Activated naive CD4-positive, alpha-beta T cell treated with anti-CD3 and anti-CD28 coated beads for 36 hours (primary cell): ENCODE measurements at places on chromosomes 16 and 17.

- H3K36me3 ChIP-seq: peaks cover 11% of the 10 kb centered on the region
- DNase-seq: no peak
- H3K27me3 ChIP-seq: no peaks in the 10 kb centered on the region
- no peak overlapping the region for H3K27ac ChIP-seq
Observed at GRCh38 chr16:75351183-75351582, 82.1 kb downstream of the CFDP1 start.

GRCh38 chr16:787978-788398 lies at the start of gene RPUSD1:
Gene RPUSD1, minus strand, starts transcription at chr16:788381. Its CDS starts 644 bp downstream, at chr16:787737.
- DNase-seq: no peak
- H3K27ac ChIP-seq: no peak within 1 kb of the TSS
- H3K4me1 ChIP-seq: peaks cover 13% of the 10 kb centered on the region
- peak within 1 kb of the TSS; percentile 83 for H3K4me3 ChIP-seq

DNA sequence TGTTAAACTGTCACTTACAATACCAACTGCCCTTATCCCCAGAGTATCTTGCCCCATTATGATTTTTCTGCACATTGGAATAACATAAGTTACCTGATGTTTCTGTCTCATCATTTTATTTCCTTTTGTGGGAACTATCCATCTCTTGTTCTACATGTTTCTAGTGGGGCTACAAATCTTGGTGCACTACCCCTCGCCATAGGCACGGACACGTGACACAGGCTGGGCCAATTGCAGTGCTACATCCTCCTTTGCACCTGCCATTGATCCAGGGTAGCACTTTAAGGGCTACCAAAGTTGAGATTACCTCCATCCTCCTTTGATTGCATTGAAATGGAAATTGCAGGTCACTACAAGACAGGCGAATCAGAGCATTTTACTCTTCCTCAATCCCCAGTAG lies 14.2 kb upstream of the SYT17 start:
- no peak overlapping the region for H3K4me3 ChIP-seq
- H3K36me3 ChIP-seq: no peaks in the 10 kb centered on the region
- DNase-seq: no peak
- no peak overlapping the region for H3K27ac ChIP-seq
- H3K27me3 ChIP-seq: peaks cover 6% of the 10 kb centered on the region
- H3K4me1 ChIP-seq: no peaks in the 10 kb centered on the region

- no peaks in the 10 kb centered on the region for H3K27me3 ChIP-seq
- no peaks in the 10 kb centered on the region for H3K36me3 ChIP-seq
- H3K4me1 ChIP-seq: no peaks in the 10 kb centered on the region
- H3K4me3 ChIP-seq: no peak overlapping the region
Observed at GRCh38 chr16:60818465-60818864, 1217.8 kb downstream of the CDH8 start.

GRCh38 chr16:1171001-1171400 lies 18.1 kb downstream of the CACNA1H start:
- DNase-seq: no peak
- H3K27me3 ChIP-seq: no peaks in the 10 kb centered on the region
- H3K36me3 ChIP-seq: no peaks in the 10 kb centered on the region
- H3K27ac ChIP-seq: no peak overlapping the region

DNA sequence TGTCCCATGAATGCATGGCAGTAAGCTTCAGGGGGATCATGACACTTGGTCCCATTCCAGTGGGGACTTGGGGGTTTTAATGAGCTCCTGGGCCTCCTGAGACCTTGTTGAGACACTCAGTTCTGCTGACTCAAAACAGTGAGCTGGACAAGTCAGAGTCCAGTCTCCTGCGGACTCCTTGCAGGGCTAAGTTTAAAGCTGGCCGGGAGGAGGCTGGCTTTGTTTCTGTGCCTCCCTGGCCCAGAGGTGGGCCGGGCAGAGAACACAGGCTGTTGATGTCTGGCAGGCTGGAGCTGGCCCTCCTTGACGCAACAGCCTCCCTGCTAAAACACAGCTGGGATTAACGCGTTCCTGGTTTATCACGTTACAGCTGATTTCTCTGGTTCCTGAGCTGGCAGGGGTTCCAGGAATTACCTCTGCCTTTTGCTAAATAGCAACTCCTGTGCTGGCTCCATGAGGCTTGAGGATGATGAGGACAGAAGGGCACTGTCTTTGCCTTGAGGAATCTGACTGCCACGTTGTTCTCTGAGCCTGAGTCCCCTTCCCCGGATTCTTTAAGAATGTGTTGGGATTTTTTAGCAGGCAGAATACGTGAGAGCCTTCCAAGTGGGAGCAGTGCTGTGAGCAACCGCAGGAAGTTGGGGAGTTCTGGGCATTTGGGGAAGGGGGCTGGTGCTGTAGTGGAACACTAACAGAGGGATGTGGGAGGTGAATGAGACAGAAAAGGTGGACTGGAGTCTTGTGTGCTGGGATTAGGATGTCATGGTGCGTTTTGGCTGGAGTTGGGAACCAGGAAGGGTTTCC lies 2.0 kb downstream of the GPT2 start:
- peaks cover 9% of the 10 kb centered on the region for H3K4me1 ChIP-seq
- peaks cover 14% of the 10 kb centered on the region for H3K27me3 ChIP-seq
- H3K4me3 ChIP-seq: no peak overlapping the region
- DNase-seq: no peak
- H3K27ac ChIP-seq: no peak overlapping the region

- H3K4me3 ChIP-seq: peak overlapping the region; percentile 93
- peak overlapping the region; percentile 76 for H3K27ac ChIP-seq
- no peak for DNase-seq
- no peaks in the 10 kb centered on the region for H3K27me3 ChIP-seq
- peaks cover 7% of the 10 kb centered on the region for H3K36me3 ChIP-seq
Observed at GRCh38 chr17:63932721-63933120, 590 bp upstream of the CD79B start.

DNA sequence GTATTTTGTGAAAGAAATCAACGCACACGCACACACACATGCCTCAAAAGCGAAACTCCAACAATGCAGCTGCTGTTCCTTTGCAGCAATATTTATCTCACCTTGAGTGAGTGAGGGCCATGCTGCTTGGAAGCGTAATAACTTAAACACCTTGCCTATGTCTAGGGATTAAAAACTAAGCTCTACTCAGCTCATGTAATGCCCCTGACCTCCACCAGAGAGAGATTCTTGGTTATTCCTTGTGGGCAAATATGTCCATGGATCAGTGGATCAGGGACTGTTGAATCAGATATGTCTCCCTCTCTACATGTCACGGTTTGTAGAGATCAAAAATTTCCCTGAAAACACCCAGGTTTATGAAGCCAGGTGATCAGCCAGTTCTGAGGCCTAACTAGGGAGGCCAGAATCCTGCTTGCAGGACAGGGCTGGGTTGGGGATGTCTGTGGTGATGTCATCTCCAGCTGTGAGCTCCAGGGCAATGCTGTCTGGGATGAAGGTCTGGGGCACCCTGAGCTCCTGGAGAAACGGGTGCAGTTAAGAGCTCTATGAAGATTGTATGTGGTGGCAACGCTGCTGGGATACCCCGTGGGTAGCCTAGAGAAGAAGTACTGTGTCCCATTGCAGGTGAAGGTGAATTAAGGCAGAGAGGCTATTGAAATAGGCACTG lies 149.4 kb downstream of the KCNJ12 start:
- no peaks in the 10 kb centered on the region for H3K27me3 ChIP-seq
- DNase-seq: no peak
- H3K36me3 ChIP-seq: peaks cover 2% of the 10 kb centered on the region
- H3K27ac ChIP-seq: no peak overlapping the region
- no peak overlapping the region for H3K4me3 ChIP-seq

GRCh38 chr16:86222965-86223551 lies 287.3 kb upstream of the FOXF1 start:
- H3K4me1 ChIP-seq: no peaks in the 10 kb centered on the region
- DNase-seq: no peak
- no peaks in the 10 kb centered on the region for H3K36me3 ChIP-seq
- H3K27ac ChIP-seq: no peak overlapping the region
- no peak overlapping the region for H3K4me3 ChIP-seq

DNA sequence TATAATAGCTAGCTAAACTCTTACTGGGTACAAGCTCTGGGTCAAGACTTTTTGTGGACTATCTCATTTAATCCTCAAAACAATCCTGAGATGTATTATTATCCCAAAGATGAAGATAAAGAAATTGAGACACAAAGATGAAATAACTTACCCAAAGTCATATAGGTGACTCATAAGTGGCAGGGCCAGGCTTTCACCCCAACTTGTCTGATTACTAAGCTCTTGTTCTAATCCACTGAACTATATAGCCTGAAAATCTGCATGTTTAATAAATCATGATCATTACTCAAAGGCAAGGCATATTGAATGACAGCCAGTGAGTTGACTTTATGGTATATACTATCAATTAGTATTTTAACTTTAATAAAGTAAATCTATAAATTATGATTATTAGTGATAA lies 77.4 kb downstream of the SKAP1 start:
- H3K27me3 ChIP-seq: no peaks in the 10 kb centered on the region
- H3K36me3 ChIP-seq: peaks cover 2% of the 10 kb centered on the region
- H3K27ac ChIP-seq: no peak overlapping the region
- peak; percentile 29 for DNase-seq
- H3K4me3 ChIP-seq: no peak overlapping the region
- H3K4me1 ChIP-seq: peaks cover 10% of the 10 kb centered on the region

DNA sequence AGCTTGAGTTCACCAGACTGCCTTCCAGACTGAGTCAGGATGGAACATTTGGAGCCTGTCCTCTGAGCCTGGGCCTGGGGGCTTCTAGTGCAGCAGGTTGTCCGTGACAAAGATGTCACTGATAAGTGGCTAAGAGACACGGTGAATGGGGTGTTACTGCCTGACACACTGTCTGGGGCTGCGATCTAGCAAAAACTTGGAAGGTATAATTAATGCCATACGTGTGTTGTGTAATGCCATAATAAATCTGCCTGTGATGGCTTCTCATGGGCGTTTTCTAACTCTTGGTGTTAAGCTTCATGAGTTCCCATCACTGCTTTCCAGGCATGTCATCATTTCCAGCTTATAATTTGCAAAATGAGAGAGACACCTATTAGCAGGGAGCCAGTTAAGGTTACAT lies 215.4 kb downstream of the UTP18 start:
- H3K4me1 ChIP-seq: peaks cover 4% of the 10 kb centered on the region
- H3K27ac ChIP-seq: no peak overlapping the region
- no peaks in the 10 kb centered on the region for H3K27me3 ChIP-seq
- DNase-seq: no peak

- DNase-seq: no peak
- H3K27ac ChIP-seq: no peak overlapping the region
- H3K4me3 ChIP-seq: no peak overlapping the region
Observed at GRCh38 chr16:72860726-72861562, 187.0 kb downstream of the ZFHX3 start.

DNA sequence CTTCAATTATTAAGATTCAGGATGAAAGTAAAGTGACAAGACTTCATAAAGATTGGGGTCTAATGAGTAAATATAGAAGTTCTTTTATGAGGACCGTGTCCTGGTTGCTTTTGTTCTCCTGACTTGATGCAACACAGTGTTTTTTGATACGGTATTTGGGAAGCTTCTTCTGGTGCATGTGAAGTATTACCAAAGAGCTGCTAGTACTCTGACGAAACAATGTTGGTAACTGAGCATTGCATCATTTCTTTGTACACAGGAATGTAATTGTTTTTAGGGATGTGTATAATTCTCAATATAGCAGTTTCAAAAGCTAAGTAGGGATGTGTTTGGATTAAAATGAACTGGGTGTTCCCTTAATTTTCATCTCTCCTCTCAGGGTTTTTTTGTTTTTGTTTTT lies 15.9 kb downstream of the KPNB1 start:
- H3K4me1 ChIP-seq: peaks cover 43% of the 10 kb centered on the region
- peak overlapping the region; percentile 41 for H3K27ac ChIP-seq
- H3K27me3 ChIP-seq: no peaks in the 10 kb centered on the region
- H3K36me3 ChIP-seq: peaks cover 77% of the 10 kb centered on the region
- no peak for DNase-seq
- H3K4me3 ChIP-seq: no peak overlapping the region

DNA sequence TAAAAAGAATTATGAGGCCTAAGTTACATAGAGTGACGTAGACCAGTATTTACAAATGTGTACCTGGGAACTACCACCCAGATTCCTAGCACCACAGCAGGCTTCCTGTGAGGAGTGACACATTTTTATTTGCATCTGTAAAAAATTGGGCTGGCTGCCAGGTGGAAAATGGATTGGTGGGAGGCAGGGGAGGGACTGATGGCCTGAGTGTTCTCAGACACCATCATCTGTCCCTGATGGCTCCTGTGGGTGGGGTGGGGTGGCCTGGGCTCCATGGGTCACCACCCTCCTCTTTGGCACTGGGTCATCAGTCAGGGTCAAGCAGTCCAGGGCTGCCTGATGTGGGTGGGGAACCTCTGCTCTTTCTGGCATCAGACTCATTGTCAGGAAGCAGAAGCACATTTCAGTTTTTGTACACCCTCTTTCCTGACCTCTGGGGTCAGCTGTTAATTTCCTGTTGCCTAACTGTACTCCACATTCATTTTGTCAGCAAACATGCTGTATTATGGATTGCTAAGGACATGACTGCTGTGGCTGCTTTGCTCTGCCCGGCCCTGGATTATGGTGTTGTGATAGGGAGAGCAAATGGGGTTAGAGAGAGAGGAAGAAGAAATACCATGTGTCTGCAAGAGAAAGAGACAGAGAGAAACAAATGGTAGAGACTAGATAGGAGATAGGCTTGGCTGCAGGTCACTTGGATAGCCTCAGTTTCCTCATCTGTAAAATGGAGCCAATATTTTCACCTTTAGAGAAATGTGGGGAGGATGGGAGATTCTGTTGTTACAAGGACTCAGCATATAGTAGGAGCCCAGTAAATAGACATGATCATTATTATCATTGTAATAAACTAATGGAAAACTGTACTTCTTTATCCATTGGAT lies 11.6 kb upstream of the MFAP4 start:
- H3K36me3 ChIP-seq: no peaks in the 10 kb centered on the region
- no peak overlapping the region for H3K4me3 ChIP-seq
- no peak overlapping the region for H3K27ac ChIP-seq
- DNase-seq: no peak
- no peaks in the 10 kb centered on the region for H3K27me3 ChIP-seq
- H3K4me1 ChIP-seq: no peaks in the 10 kb centered on the region

DNA sequence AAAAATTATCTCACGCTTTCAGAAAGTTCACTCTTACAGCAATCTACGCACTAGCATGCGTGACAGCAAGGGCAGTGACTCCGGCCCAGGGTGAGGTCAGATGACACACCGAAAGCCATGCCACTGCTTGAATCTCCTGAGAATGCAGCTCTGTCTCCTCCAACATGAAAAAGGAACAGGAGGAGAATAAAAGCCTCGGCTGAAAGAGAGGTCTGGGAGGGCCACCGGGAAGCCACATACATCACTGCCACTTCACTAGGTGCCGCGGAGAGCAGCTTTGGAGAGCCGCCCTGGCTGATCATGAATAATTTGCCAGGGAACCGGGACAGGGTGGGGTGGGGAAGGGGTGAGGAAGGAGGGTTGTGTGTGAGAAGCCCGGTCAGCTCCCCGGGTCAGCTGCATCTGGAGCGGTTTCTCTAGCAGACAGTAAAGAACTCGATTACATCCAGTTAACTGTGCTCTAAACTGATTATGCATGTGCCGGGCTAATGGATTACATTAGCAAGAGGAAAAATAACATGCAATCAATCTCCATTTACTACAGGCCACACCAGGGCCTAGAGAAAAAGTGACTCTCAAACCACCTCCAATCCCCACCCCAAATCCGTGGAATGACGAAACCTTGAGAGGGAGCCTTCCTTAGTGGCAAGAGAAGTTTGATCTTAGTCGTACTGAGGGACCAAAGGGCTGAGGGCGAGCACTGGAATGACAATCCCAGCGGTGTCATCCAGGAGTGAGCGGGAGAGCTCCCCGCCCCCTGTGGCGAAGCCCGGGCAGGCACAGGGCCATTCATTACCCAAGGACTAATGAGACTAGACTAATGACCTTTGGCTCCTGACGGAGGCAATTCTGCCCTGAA lies 100.3 kb downstream of the ZFHX3 start:
- H3K27ac ChIP-seq: no peak overlapping the region
- H3K27me3 ChIP-seq: no peaks in the 10 kb centered on the region
- DNase-seq: no peak
- no peak overlapping the region for H3K4me3 ChIP-seq
- H3K4me1 ChIP-seq: no peaks in the 10 kb centered on the region
